ENCODE measurements at places on chromosomes 1 and 21.

DNA sequence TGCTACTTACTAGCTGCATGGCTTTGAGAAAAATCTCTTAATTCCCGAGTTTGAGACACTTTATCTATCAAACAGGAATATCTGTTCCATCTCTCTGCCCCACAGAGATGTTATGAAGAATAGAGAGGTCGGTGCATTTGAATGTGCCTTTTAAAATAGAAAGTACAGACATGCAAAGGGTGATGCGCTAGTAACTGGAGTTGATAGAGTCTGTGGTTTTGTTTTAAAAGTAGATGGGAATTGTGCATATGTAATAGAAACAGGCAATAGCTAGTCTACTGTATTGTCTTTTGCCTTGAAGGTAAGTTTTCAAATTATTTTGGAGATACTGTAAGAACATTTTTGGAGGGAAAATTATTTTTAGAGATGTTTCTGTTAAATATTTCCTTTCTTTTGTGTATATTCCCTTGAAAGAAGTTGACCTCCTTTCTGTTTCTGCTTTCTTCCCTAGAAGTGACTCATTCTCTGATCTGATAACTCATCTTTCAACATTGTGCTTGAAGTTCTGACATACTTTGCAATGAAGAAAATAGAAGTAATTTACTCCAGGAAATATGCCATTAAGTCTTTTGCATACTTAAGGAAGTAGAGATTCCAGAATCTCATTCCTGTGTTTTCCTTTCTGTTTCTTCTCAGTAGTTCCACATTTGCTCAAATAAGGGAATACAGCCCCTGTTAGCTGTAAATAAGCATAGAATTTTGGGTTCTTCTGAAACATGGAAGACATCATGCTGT lies 151.6 kb downstream of the SDCCAG8 start:
- DNase-seq: no peak

DNA sequence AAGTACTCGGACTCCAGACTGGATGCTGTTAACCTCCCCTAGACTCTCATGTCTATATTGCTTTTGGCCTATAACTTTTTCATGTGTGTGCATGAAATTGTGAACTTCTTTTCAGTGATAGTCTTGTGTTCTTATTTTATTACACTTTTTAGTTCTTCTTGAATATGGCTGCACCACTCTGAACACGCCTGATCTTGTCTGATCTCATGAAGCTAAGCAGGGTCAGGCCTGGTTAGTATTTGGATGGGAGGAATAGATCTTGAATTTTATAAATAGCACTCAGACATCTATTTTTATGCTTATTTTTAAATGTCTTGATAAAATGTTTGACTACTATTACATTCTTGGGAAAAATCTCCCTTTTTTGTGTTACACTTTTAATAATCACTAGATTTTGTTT lies 22.4 kb downstream of the TCP10L start:
- DNase-seq: no peak

DNA sequence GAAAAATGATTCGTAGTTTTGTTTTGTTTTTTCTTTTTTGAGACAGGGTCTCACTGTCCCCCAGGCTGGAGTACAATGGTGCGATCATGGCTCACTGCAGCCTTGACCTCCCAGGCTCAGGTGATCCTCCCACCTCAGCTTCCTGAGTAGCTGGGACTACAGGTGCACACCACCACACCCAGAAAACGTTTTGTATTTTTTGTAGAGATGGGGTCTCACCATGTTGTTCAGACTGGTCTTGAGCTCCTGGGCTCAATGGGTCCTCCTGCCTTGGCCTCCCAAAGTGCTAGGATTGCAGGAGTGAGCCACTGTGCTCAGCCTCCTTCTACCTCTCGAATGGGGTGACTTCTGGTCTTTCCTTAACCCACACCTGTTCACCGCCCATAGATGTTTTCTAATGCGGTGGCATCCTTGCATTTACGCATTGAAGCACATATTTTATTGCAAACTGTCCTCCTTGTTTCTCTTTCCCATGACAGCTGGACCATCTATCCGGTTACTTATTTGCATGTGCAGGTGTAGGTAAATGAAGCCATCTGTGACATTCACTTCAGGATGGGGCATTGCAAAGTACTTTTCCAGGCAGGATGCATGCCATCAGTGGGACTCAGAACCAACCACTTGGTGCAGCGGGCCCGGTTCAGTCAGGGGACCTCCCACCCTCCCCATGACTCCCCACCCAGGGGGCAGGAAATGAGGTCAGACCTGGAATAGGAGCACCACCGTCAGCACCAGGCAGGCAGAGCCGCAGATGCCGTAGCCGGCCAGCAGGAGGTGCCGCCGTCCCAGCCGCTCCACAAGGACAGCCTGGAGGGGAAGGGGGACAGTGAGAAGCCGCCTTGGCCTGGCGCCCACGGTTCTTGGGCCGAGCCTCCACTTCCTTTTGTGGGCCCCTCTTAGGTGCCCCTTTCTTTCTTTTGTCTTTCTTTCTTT lies 16.5 kb downstream of the SLC2A7 start:
- DNase-seq: no peak

- no peak for DNase-seq
Observed at GRCh38 chr1:27689423-27690173, 17.6 kb upstream of the IFI6 start.

DNA sequence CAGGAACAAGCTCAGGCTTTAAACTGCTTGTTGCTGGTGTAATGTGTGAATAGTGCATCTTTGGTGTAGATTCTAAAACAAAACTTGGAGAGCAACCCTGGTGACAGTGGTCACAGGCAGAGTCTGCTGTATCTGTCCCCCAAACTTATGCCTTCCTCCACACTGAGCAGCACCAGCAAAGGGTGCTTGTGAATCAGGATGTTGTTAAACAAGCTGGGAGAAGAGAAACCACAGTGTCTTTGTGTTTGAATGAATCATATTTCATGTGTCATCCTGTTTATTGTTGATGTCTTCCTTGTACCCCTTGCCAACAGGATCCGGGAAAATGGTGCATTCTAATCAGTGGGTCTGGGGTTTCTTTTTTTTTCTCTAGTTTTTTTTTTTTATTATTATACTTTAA lies 91.9 kb upstream of the COG2 start:
- no peak for DNase-seq

DNA sequence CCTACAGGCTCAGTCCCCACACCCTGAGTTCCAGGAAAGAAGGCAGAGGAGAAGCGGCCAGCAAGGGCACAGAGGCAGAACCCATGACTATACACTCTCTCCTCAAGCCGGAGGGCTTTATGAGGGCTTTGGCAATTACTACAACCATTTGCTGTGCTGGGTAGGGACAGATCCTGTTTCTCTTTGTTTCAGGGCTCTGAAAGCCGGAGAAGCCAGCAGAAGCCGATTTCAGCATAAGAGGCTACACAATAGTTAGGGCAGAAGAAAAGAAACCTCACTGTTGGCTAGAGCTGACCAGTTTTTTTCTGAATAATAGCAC lies 13.9 kb downstream of the GPR3 start:
- no peak for DNase-seq

DNA sequence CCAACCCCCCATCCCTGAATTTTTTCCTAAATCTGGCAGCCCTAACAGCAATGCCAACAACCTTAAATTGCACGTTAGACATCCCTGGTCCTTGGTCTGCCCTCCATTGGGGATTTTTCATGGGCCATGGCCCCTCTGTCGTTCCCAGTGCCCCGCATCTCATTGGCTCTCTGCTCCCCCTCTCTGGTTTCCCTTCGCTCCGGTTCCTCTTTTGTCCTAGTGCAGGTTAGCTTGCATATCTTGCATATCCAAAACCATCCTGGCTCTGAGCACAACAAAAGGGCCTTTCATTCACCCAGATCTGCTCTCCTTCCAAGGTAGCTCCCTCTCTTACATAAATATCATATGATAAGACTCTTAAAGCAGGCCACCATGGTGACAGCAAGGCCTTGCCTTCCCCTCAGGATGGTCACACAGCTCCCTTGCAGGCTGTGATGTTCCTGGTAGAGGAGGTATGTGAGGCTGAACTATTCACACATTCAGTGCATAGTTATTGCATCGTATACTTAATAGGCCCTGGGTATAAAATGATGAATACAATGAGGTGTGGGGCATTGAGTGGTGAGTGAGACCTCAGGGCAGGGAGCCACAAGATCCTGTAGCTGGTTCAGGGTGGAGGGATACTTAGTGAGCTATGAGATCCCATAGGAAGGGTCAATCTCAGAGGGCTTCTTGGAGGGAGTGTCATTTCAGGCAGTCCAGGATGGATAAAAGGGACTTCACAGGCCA lies 45.2 kb downstream of the TENT5C start:
- no peak for DNase-seq
